ENCODE measurements at places on chromosomes 5 and 9.

DNA sequence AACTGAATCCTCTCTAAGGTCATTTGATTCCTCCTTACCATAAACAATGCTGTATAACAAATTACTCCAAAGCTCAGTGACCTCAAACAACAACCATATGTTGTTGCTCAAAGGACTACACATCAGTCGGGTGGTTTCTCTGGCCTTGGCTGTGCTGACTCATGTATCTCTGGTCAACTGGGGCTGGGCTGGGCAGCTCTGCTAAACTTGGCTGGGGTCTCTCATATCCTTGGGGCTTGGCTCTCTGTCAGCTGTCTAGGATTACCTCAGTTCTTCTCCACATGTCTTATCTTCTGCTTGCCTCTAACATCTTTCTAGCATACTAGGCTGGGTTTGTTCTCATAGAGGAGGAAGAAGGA is 86.4 kb downstream of the GALNT10 start:
- no peak for DNase-seq

DNA sequence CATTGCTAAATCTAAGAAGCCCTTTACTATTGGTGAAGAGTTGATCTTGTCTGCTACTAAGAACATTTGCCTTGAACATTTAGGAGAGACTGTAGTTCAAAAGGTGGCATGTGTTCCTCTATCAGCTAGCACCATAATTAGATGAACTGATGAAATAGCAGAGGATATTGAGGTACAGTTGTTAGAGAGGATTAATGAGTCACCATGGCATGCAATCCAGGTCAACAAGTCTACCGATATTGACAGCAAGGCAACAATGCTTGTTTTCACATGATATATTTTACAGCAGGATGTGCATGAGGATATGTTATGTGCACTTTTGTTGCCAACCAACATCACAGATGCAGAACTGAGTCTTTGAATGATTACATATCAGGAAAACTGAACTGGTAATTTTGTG is 134.3 kb upstream of the CDH9 start:
- DNase-seq, result no peak

DNA sequence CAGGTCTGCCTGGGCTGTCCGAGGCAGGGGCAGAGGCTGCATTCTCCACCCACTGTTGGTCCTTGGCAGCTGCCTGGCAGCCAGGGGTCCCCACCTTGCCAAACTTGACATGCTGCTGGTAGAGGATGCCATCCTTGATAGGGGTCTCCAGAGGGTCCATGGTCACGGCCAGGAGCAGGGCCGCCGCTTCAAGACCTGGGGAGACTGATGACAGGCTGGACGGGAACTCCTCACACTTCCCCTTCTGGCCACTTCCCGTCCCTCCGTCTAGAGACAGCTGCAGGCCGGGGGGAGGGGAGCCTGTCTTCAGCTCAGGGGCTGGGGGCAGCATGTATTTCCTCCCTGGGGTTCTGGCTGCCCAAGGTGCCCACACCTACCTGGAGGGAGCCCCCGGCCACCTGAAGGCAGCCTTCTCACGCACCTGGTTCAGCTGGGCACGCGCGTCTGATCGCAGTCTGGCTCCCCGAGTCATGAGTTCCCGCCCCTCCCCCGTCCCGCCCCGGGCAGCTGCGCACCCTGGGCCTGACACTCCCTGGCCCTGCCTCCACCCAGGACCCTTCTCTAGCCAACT is at the start of gene DOK3:
TSS of gene DOK3 (minus strand) at position 446 of the 571 bp plus-strand sequence. CDS start at position 160, 286 bp downstream.
- DNase-seq, result no peak

GRCh38 chr9:7665874-7666273 is 133.7 kb downstream of the DMAC1 start:
- no peak for DNase-seq

DNA sequence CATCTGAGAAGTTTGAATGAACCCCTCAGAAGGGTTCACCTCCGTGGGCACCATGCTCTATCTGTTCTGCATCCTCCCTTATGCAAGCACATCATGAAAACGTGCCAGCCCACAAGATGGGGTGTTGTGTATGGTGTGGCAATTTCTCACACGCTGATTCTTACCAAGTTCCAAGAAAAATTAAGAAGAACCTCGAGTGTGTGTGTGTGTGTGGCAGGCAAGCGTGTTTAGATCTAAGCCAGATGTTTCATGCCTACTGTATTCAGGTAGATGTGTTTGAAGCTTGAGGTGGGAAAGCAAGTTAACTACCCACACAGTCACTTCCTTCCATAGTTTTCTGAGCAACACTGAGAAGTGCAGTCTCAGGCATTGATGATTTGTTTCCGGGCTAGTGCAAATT is 77.7 kb upstream of the GNA14 start:
- DNase-seq, result no peak

GRCh38 chr5:134530301-134531077 is 5.0 kb downstream of the JADE2 start:
- no peak for DNase-seq

GRCh38 chr5:60362158-60362557 is 337.8 kb downstream of the DEPDC1B start:
- no peak for DNase-seq

DNA sequence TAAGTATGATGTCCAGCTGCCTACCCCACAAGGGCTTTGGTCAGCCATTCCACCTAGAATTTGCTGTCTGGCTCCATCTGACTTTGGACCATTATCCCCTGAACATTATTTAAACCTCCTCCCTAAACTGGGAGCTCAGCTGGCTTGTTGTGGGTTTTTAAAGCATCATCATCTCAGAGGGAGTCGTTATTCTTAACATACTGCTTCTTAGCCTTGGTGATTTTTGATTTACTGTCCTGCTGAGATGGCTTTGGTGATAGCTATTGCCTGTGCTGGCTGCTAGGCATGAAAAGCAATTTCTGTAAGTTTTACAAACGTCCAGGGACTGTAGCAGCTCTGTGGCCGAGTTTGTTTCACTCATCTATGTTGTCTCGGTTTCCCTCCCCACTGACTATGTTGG is 256.1 kb downstream of the NR3C1 start:
- DNase-seq, result no peak

GRCh38 chr9:90966031-90966290 is 164.3 kb downstream of the SYK start:
- DNase-seq, result no peak

DNA sequence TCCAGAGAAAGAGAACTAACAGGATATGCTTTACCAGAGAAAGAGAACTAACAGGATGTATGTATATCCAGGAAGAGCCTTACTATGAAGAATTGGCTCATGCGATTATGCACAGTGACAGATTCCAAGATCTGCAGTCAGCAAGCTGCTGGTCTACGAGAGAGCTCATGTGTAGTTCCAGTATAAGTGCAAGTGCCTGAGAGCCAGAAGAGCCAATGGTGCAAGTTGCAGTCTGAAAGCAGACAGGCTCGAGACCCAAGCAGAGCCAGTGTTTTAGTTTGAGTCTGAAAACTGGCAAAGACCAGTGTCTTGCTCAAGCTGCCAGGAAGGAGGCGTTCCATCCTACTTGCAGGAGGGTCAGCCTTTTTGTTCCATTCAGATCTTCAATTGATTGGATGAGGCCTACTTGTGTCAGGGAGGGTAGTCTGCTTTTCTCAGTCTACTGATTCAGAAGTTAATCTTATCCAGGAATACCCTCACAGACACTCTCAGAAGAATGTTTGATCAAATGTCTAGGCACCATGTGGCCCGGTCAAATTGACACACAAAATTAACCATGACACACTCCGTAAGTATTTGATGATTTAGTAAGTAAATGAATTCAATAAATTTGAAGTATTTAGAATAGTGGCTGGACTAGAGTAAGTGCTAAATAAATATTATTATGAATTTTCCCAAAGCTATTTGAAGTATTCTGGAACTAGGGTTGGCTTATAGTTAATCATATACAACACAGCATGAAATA is 372.1 kb upstream of the SGCD start:
- DNase-seq, result no peak

GRCh38 chr5:111733571-111733970 is 23.4 kb downstream of the NREP start:
- no peak for DNase-seq

- no peak for DNase-seq
Measured at GRCh38 chr9:85892401-85892800, 48.5 kb upstream of the NAA35 start.

DNA sequence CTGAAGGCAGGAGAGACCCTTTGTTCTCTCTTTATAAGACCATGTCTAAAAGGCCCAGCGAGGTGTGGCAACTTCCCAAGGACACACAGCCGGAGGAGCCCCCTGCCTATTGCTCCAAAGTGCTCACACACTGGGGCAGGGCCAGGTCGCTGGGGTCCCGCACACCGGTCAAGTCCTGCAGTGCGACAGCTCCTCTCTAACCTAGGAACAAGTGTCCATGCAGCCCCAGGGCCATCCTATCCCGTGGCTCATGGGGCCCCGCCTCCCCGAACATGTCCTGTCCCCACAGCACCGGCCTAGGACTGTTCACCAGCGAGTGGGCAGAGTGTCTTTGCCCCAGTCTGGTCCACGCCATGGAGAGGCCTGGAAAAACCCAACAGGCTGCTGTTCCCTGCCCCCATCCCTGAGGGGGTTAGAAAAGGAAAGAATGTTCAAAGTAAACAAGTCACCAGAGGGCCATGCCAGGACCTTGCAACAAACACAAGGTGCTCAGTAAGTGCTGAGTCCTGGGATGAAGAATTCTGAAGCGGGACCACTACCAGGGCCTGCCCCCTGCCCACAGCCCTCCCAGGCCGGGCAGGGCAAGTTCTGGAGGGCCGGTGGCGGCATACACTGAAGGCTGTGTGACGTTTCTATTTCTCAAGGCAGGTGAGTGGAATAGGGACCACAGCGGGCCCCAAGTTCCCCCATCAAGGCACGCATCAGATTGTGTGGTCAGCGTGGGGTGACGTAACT is 938 bp downstream of the NINJ1 start:
- no peak for DNase-seq

- no peak for DNase-seq
Measured at GRCh38 chr5:174281855-174282254, 236.3 kb downstream of the NSG2 start.

- DNase-seq, result no peak
Measured at GRCh38 chr9:87564791-87565241, 67.1 kb downstream of the DAPK1 start.

- DNase-seq, result no peak
Measured at GRCh38 chr5:89090037-89090436, 207.1 kb upstream of the MEF2C start.

GRCh38 chr9:93464876-93465275 is 11.5 kb upstream of the FAM120AOS start:
- no peak for DNase-seq

- peak; percentile 75 for DNase-seq
Measured at GRCh38 chr5:101976933-101977332, 319.2 kb downstream of the SLCO4C1 start.

GRCh38 chr5:39569857-39570256 is 145.1 kb upstream of the DAB2 start:
- DNase-seq, result no peak

DNA sequence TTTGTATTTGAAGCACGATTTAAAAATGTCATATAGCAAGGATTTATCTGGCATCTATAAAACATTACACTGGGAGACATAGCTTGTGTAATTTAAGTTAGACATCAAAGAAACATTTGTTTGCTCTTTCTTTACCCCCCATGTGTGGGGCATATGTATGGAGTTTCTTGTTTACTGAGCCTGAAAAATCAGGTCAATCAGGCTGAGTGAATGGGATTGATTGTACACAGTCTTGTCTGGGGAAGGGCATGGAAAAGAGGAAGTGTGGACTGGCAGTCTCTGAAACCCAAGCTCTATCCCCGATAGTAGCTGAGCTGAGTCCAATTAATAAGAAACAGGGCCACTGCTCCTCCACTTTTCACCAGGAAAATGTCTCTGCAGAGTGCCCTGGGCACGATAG is 49.4 kb downstream of the SLC46A2 start:
- no peak for DNase-seq

DNA sequence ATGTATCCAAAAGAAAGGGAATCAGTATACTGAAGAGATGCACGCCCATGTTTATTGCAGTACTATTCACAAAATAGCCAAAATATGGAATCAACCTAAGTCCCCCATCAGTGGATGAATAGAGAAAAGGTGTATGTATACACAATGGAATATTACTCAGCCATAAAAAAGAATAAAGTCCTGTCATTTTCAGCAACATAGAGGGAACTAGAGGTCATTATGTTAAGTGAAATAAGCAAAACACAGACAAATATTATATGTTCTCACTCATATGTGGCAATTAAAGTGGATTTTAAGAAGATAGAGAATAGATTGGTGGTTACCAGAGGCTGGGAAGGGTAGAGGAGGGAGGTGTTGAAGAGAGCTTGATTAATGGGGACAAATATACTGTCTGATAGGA is 88.6 kb downstream of the NIPBL start:
- no peak for DNase-seq

DNA sequence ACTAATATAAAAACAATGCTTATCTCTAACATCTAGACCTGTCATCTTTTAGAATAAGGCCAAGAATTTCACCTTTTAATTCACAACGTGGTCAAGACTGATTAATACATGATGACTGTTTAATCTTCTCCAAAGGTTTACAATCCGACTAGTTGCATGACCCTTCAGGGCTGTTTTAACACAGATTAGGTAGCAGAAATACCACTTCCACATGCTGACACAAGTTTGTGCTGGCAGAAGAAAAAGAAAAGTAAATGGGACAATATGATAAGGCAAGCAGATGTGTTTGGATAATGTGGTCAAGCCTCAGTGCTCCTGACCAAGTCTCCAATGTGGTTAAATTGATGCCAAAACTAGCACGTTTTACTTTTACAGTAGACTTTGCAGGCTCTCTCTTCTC is 31.1 kb downstream of the SEMA6A start:
- no peak for DNase-seq

- no peak for DNase-seq
Measured at GRCh38 chr9:136029556-136029955, 65.5 kb downstream of the NACC2 start.

- no peak for DNase-seq
Measured at GRCh38 chr9:38149647-38150046, 80.6 kb upstream of the SHB start.

- DNase-seq, result no peak
Measured at GRCh38 chr9:107717529-107718314, 228.2 kb upstream of the KLF4 start.

- no peak for DNase-seq
Measured at GRCh38 chr5:38113456-38113855, 144.9 kb upstream of the EGFLAM start.

- no peak for DNase-seq
Measured at GRCh38 chr5:29387384-29387783, 1806.1 kb upstream of the CDH6 start.

- DNase-seq, result no peak
Measured at GRCh38 chr9:82920154-82920553, 142.8 kb downstream of the RASEF start.

DNA sequence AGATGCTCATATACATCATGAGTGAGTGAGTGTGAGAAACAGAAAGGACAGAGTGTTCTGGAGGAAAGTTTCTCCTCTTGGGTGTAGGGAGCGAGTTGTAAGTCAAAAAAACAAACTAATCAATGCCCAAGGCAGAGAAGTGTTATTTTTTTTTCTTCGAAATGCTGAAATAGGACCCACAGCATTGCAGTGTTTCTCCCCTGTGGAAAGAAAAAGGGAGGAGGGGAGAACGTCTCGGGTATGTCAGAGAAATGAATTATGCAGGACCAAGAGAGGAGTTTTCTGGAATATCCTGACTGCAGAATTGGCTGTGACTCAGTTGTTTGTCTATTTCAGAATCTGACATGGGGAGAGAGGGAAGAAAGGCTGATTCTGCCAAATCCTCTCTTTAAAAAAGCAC is 337.9 kb upstream of the RFX3 start:
- no peak for DNase-seq
